Inflammatory macrophage (primary cell): ENCODE measurements at places on chromosomes 7 and 10.

- peak; percentile 83 for DNase-seq
Measured at GRCh38 chr10:97543025-97543546, 29.5 kb upstream of the ANKRD2 start.

- no peak for DNase-seq
Measured at GRCh38 chr7:11831156-11831735, 752 bp downstream of the THSD7A start.

- DNase-seq: no peak
Measured at GRCh38 chr10:79386637-79387465, 39.6 kb downstream of the PPIF start.

- DNase-seq: no peak
Measured at GRCh38 chr10:59557642-59558041, 152.0 kb downstream of the SLC16A9 start.

DNA sequence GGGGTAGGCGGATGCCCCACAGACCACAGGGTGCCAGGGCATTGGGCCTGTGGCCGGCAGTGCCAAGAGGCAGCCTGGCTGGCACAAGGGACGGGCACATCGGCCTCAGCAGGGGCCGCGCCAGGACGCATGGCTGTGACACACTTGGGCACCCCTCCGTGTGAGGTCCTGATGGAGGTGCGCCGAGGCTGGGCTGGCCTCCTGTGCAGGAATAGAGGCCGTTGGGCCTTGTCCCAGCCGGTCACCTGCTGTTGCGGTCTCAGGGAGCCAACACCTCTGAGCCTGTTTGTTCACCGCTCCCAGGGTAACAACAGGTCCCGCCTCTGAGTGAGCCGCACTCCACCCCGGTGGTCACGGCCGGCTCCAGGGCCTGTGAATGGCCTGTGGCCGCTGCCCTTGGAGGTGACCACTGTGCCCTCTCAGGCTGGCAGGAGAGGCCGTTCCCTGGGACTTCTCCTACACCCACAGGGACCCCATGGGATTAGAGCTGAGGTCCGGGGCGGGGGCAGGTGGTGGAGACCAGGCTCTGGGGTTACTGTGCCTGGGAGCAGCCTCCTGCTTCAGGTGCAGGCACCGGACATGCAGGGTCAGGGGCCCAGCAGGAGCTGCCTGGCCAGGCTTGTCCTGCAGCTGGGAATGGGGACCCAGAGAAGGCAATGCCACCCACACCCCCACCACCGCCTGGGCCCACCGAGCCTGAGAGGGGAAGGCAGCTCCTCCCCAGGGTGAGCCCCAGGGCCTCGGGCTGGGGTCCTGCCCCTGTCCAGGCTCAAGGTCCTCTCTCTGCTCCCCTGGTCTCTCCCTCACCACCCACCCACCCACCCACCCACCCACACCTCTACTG, 12.0 kb downstream of the PWWP2B start:
- no peak for DNase-seq

- peak; percentile 60 for DNase-seq
Measured at GRCh38 chr7:129401228-129401966, 32.8 kb upstream of the STRIP2 start.

DNA sequence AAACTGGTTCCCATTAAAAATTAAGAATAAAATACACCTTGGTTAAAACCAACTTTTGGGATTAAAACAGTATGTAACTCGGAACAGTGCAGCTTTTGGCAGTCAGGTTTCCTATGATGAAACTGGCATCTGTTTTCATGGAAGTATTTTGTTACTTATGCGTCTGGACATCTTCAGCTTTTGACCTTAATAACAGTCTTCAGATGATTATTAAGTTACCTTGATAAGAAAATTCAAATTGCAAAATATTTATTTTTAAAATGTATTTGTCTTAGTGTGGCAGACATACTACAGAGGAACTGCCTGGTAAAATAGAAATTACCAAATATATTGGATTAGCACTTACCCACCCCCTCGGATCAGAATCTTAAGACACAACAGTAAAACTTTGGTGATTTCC, 100.0 kb downstream of the ITGB8 start:
- no peak for DNase-seq

DNA sequence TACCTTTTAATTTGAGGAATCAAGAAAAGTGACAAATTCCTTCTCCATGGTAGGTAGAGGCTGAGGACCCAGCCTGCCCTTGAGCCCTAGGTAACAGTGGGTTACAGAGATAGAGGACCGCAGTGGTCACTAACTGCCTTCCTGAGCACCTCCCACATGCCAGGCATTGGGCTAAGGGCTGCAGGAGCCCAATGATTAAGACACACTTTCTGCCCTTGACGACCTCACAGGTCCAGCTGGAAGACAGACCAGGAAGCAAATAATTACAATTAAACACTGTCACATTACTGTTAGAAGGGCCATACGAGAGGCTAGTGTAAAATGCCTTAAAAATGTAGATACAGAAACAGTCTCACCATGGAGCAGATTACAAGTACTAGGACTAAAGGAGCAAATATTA, 156.8 kb upstream of the NFE2L3 start:
- no peak for DNase-seq

DNA sequence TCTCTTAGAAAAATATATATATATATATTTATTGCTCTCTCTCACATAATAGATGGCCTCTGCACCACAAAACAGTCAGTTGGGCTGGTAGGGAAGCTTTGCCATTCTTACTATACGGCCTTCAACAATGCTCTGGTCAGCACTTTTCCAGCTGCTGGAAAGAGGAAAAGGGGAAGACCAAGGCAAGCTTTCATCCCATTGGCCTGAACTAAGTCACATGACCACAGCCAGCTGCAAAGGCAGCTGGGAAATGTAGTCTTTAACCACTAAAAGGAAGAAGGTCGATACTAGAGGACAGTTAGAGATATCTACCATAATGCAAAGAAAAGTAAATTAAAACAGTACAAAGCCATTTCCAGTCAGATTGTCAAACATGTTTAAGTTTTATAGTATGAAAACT, 58.4 kb upstream of the MACROH2A2 start:
- peak; percentile 76 for DNase-seq

GRCh38 chr10:29634764-29635625, at the start of gene SVIL:
TSS of gene SVIL (minus strand) at chr10:29634971. CDS start at chr10:29555058, 79,913 bp downstream.
- peak; percentile 65 for DNase-seq

DNA sequence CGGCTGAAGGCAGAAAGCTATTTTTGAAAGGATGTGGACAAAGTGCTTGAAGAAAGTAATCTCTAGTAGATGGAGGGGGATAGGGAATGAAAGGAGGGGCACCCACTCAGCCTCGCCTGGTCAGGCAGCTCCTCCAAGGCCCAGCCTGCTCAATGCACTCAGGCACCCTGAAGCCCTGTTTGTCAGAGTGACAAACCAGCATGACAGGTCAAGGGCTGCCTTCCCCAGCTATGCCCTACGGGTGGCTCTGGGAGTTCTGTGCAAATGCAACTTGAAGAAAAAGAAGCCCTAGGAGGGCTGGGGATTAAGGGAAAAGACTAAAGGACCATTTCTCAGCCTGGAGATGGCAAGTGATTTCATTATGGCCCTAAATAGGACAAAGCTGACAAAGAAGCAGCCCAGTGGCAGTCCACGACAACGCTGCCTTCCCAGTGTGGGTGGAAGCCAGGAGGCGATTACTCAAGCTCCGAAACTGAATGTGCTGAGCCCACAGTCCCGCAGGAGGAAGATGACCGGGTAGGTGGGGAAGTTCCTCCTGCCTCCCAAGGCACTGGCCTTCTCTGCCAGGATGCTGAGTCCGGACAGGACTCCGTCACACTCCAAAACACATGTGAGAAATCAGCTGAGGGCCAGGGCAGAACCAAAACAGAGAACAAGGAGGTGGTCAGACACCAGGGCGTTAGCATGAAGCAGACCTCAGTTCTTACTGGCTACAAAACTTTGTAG, 16.3 kb downstream of the LIPA start:
- peak; percentile 100 for DNase-seq

DNA sequence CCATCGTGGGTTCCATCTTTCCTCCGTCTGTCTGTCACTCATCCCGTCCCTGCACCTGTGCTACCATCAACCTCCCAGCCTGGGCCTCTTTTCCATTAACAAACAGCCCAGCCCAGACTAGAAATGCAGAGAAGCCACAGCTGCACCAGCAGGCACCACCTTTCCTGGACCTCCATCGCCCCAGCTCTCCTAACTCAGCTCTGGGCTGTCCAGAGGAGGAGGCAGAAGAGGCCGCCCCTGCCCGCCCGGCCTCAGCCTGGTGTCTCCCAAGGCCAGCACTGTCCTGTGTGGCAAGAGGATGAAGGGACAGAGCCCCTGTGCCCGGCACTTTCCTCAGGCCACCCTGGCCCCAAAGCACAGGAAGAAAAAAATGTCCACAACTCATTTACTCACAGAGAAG, 225.6 kb downstream of the PTPRN2 start:
- DNase-seq: no peak

- no peak for DNase-seq
Measured at GRCh38 chr7:51620706-51621105, 304.1 kb upstream of the COBL start.

- DNase-seq: peak; percentile 25
Measured at GRCh38 chr7:20783700-20784387, 2.8 kb downstream of the SP8 start.

GRCh38 chr7:130993671-130994365, 259.8 kb upstream of the KLF14 start:
- DNase-seq: no peak

DNA sequence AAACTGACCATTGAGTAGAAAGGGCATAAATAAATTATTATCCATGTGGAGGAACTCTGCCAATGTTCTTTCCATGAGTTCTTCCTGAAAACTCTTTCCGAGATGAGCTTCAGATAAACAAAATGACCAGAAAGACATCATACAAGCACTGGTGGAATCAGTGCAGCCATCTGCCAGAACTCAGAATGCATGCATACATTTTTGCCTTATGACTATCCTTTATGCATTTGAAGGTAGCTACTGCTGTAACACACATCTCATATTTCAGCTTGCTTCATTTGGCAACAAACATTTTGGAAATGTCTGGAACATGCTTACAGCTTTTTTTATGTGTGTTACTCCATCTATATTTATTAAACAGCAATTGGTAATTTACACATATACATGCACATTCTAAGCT, 448.9 kb downstream of the PLXDC2 start:
- no peak for DNase-seq

DNA sequence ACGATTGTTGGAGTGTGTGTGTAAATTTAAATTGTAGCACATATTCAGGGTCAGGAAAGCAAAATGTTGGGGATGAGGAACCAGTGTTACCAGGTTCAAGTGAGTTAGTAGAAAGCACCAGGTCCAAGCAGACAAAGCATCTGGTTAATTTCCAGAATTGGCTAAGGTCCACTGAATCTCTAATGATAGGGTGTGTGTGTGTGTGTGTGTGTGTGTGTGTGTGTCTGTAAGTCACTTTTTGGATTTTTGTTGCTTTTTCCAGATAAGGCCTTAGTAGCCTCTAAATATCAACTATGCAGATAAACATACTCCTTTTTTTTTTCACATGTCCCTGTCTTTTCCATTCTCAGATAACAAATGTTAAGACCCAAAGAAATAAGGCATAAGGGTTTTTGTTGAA, 36.6 kb upstream of the FMC1 start:
- DNase-seq: no peak

- DNase-seq: peak; percentile 94
Measured at GRCh38 chr7:128937647-128938543, at the start of gene IRF5. TSS of gene IRF5 (plus strand) at chr7:128937927. CDS start at chr7:128942082, 4,155 bp downstream.

- no peak for DNase-seq
Measured at GRCh38 chr10:77909749-77910375, 16.7 kb downstream of the DLG5 start.

- no peak for DNase-seq
Measured at GRCh38 chr7:96719164-96719563, 9.5 kb upstream of the SEM1 start.

- DNase-seq: no peak
Measured at GRCh38 chr7:116548506-116548905, 23.7 kb downstream of the CAV1 start.

- DNase-seq: peak; percentile 81
Measured at GRCh38 chr10:19993714-19994315, 177.6 kb downstream of the PLXDC2 start.

DNA sequence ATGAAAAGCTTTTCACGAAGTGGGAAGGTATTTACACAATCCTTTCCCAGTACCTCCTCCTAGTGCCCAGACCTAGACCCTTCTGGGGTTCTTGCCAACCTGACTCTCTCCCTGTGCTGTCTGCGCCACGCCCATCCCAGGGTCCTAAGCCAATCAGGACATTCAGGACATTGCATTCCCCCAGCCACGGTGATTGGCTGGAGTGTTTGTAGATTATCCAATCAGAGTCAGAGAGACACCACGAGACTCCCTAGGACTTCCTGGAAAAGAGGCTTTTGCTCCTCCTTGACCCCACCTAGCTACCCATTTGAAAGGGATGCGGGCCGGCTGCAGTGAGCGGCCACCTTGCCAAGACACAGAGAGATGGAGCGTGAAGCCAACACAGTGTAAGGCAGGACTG, 3.5 kb upstream of the GDF2 start:
- DNase-seq: no peak

- peak; percentile 81 for DNase-seq
Measured at GRCh38 chr7:66877577-66878300, 43.3 kb upstream of the TMEM248 start.

DNA sequence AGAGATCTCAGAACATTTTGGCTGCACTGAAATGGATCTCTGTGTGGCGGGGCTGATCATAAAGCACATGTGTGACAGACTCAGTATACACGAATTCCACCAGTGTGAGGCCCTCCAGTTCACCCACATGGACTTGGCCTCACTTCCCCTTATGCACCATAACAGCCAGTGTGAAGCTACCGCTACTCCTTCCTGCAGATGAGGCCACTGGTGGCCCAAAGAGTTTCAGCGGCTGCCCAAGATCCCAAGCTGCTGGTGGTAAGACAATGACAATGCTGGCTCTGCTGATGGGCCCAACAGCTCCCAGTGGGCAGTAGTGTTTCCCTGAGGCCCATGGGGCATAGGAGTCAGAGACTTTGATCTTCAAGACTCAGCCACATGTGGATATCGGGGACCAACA, 21.0 kb upstream of the C10orf71 start:
- peak; percentile 58 for DNase-seq

- DNase-seq: no peak
Measured at GRCh38 chr10:84590327-84591193, 262.2 kb downstream of the CCSER2 start.

- DNase-seq: peak; percentile 50
Measured at GRCh38 chr10:60943316-60944057, 498 bp downstream of the RHOBTB1 start.

DNA sequence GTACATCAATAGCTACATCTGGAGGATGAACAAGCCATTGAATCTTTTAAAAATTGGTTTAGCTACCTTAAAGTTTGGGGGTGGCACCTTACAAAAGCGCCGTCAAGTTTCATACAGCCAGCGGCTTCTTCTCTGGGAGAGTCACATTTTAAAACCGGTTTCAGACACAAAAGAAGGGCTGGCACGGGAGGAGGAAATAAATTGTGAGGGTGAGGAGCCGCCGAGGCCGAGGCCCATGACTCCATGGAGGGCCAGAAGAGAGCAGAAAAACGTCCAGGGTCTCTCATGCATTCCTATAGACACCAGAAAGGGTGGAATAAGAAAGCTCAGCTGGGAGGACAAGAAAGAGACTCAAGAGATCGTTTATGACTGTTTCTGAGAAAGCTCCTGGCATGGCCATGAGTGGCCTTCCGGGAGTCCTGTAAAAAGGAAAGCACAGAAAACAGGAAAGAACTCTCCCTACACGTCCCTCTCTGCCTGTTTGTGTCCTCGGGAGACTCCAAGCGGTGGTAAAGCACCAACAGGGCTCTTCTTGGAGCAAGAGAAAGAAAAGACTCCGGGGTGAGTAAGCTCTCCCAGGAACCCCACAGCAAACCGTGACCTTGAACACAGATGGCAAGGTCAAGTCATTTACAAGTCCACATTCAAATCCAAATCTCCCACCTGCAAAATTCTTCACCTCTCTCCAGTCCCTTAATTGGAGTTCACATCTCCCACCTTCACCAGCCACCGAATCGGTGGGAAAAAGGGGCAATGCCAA, 1.8 kb downstream of the FRAT2 start:
- peak; percentile 70 for DNase-seq

GRCh38 chr7:39446546-39446945, 119.7 kb upstream of the YAE1 start:
- no peak for DNase-seq
